Fibroblast of villous mesenchyme (primary cell): ENCODE measurements at places on chromosomes 16 and 17. TPM values are rescaled to one million over a fixed set of nuclear protein-coding genes. Genes with fewer than 3 reads are reported as not detected.

The TELO2 gene
- 21.6 and 22.2 TPM in 2 replicates for total RNA-seq

The MT4 gene
- not detected in 2 replicates for total RNA-seq

The G6PC1 gene
- total RNA-seq = not detected in 2 replicates

The CHD9NB gene
- total RNA-seq = 1.3 and 2.6 TPM in 2 replicates

The TEX14 gene
- under 0.01 and 0.43 TPM in 2 replicates for total RNA-seq

The TIMP2 gene
- 157 and 189 TPM in 2 replicates for total RNA-seq

The GP1BA gene
- total RNA-seq = not detected in 2 replicates
